Testis (tissue), 5 donors: ENCODE measurements at places on chromosomes 4 and X. TPM values are rescaled to one million over a fixed set of nuclear protein-coding genes. Genes with fewer than 3 reads are reported as not detected.

The ADH1A gene
- total RNA-seq: 0.31 TPM

The JCHAIN gene
- total RNA-seq: not detected

The SLC6A14 gene
- not detected for total RNA-seq

- no peak overlapping the region for H3K4me3 ChIP-seq
- DNase-seq: no peak
- no peaks in the 10 kb centered on the region for H3K4me1 ChIP-seq
- no peaks in the 10 kb centered on the region for H3K27me3 ChIP-seq
- H3K27ac ChIP-seq: no peak overlapping the region
These were observed 119.5 kb upstream of the CHRDL1 start for GRCh38 chrX:110915111-110915510.

GRCh38 chrX:70433848-70434351 is 10.7 kb upstream of the DLG3 start:
- no peaks in the 10 kb centered on the region for H3K4me1 ChIP-seq
- peak; percentile 78 for DNase-seq
- H3K4me3 ChIP-seq: peak overlapping the region; percentile 69
- no peaks in the 10 kb centered on the region for H3K36me3 ChIP-seq

DNA sequence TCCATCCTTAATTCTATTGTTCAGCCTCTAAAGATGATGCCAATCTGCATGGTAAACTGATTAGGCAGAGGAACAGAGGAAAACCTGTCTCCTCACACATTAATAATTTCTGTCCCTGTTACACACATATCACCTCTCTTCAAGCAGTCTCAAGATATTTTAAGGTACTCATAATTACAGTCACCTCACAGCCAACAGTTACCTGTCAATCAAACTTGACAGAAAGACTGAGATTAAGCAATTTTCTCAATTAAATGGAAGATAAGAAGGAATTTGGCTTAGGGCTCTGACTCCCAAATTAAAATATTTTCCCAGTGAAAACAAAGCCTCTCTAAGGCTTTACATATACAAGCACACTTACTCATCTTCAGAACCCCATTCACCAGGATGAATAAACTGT is 85.2 kb downstream of the MAPK10 start:
- no peaks in the 10 kb centered on the region for H3K4me1 ChIP-seq
- H3K4me3 ChIP-seq: no peak overlapping the region
- H3K27ac ChIP-seq: no peak overlapping the region
- H3K27me3 ChIP-seq: no peaks in the 10 kb centered on the region
- no peaks in the 10 kb centered on the region for H3K36me3 ChIP-seq

GRCh38 chr4:164716901-164717300 is 37.0 kb upstream of the SMIM31 start:
- H3K27ac ChIP-seq: no peak overlapping the region
- H3K27me3 ChIP-seq: no peaks in the 10 kb centered on the region
- peak; percentile 25 for DNase-seq
- no peaks in the 10 kb centered on the region for H3K36me3 ChIP-seq
- H3K4me3 ChIP-seq: no peak overlapping the region

DNA sequence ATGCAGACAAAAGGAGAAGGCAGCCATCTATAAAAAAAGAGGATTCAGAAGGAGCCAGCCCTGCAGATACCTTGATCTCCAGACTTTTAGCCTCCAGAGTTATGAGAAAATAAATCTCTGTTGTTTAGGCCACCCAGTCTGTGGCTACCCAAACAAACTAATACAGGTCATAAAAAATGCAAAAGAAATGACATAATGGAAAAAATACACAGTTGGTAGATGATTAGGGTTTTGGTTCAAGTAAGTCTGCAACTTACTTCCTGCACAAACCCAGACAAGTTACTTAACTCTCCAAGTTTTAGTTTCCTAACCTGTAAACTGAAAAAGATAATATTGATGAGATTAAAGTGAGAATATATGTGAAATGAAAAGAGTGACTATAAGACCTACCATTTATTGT is 11.3 kb downstream of the QDPR start:
- DNase-seq: no peak
- H3K27ac ChIP-seq: no peak overlapping the region
- no peaks in the 10 kb centered on the region for H3K4me1 ChIP-seq
- H3K36me3 ChIP-seq: no peaks in the 10 kb centered on the region
- no peaks in the 10 kb centered on the region for H3K27me3 ChIP-seq

GRCh38 chr4:135508006-135508714 is 1306.6 kb upstream of the PABPC4L start:
- H3K4me1 ChIP-seq: no peaks in the 10 kb centered on the region
- H3K27ac ChIP-seq: no peak overlapping the region
- H3K4me3 ChIP-seq: no peak overlapping the region
- no peaks in the 10 kb centered on the region for H3K36me3 ChIP-seq

- no peak overlapping the region for H3K4me3 ChIP-seq
- no peak for DNase-seq
- H3K27ac ChIP-seq: no peak overlapping the region
- no peaks in the 10 kb centered on the region for H3K4me1 ChIP-seq
- H3K36me3 ChIP-seq: no peaks in the 10 kb centered on the region
These were observed 81.1 kb downstream of the IL1RAPL2 start for GRCh38 chrX:104647084-104647483.
